ENCODE measurements at places on chromosomes 4 and X.

DNA sequence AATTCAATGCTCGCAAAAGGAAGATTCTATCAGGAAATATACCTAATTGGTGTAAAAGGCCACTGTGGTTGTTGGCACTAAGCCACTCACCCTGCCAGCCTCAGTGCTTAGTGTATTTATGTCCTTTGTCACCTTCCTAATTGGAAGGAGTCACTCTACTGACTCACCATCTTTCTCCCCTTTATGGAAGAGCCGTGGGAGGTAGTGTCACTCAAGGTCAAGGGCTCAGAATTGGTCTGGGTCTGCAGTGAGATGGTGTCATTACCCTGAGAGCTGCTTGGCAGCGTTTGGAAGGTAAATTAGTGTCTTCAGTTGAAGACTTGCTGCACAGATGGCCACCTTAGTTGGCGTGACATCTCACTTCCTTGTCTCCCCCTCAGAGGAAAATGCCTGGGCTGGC, 41.7 kb upstream of the CDKN2AIP start:
- peak; percentile 6 for DNase-seq

- DNase-seq = no peak
Observed at GRCh38 chr4:24040811-24041210, 151.0 kb upstream of the PPARGC1A start.

DNA sequence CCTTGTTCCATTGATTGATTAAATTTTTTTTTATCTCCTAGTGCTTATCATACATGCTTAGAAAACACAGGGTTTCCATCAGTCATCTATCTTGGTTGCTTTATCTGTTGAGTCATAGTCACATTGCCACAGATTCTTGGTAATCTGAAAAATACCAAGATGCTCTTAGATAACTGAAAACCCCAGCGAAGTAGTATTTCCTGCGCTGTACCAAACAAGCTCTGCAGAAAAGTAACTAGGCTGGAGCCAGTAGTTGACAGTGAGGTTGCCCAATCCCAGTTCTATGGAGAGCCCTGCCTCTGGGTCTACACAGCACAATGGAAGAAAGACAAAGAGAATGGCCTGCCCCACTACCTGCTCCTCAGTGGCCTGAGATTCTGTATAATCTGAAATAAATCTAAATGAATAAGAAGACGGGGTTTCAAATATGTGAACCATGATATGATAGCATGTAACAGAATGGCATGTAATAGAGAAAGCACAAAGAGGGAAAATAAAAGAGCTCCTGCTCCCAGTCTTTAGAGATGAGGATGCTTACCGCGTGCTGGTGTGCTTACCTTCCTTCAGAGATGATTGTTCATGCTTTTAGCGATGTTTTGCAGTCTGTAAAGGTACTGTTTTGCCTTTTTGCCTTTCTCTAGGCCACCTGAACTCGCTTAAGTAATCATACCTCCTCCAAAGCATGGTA, 55.3 kb upstream of the RAPGEF2 start:
- peak; percentile 70 for DNase-seq

- no peak for DNase-seq
Observed at GRCh38 chrX:110858565-110858964, 62.9 kb upstream of the CHRDL1 start.

DNA sequence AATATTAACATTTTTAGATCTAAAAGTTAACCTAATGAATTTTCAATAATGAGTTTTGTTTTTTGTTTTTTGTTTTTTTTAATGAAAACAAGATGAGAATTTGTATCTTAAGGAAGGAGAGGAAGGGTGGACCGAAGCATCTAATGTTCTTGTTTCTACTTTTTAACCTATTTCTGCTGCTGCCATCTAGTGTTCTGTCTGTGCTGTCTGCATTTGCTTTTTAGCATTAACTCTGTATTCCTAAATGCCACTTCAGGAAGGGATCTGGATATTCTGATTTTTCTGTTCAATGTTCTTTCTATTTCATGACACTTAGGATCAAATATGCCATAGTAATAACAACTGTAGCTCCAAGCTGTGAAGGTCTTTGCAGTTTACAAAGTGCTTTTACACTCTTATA, 161.7 kb downstream of the BRWD3 start:
- DNase-seq = peak; percentile 0

DNA sequence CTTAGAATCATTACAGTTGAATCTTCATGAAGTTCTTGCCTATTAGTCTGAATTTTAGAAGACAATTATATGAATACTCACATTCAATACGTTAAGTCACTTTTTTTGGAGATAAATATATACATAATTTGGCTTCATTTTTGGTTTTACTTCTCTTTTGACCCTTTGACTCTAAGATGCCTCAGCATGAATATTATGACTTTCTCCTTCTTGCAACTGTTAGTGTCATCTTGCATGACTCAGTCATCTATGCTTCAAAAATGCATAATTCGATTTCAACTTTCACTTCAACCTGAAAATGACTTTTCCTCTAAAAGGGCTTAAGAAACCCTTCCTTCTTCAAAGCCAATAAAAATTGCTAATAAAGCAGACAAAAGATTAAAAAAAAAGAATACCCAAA, 1427.5 kb downstream of the ADGRL3 start:
- no peak for DNase-seq

DNA sequence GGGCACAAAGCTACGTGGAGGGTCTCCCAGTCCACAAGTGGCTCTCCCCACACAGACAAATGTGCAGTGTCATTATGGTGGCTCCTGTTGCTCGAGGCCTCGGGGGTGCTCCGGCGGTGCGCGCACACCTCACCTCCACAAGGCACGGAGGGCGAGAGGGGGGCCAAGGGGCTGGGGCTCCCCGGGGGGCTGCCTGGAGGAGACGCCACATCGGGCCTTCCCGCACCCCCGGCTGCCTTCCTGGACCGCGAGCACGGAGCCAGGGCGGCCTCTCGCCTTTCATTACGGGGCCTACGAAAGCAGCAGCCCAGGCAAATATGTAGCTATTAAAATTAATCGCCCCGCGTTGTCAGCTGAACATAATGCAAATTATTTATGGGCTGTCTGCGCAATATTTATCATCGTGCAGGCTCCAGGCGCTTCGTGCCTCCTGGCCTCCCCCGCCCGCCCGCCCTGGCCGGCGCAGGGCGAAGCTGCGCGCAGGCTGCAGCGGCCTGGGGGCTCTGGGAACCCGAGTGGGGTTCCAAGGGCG, 70.8 kb upstream of the BCOR start:
- no peak for DNase-seq

DNA sequence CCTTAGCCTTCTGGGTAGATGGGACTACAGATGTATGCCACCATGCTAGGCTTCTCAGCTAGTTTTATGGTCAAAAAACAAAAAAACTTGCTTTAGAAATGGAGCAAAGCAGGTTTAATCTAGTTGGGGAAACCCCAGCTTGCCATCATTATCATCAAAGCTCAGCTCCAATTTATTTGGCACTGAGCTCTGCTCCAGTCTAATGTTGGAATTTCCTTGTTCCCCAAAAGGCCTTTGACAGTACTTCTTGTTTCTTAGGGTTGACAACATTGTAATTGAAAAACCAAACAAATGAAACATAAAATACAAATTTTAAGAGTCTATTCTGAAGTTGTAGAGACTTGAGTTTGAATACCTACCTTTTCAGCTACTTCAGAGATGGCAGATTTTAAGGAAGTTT, 48.0 kb downstream of the MRPL1 start:
- DNase-seq = no peak

GRCh38 chr4:114041117-114041475, 61.6 kb upstream of the ARSJ start:
- no peak for DNase-seq

DNA sequence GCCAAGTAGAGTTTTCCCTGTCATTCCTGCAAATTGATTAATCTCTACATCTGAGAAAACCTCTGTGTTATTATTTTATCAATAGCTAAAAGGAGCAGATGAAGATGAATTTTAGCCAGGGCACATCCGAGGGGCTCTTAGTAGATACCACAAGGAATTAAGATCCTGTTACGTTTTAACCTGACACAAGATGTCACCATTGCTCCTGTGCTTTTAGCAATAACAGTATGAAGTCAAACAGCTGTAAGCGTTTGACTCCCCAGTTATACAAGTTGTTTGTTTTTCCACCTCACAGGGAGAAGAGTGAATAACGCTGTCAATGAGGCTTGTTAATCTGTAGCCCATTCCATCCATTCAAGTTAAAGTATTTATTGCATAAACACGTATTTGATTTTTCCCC, 76.0 kb upstream of the AP1S2 start:
- DNase-seq = peak; percentile 44

- DNase-seq = no peak
Observed at GRCh38 chr4:184279496-184280061, 61.9 kb upstream of the ENPP6 start.

DNA sequence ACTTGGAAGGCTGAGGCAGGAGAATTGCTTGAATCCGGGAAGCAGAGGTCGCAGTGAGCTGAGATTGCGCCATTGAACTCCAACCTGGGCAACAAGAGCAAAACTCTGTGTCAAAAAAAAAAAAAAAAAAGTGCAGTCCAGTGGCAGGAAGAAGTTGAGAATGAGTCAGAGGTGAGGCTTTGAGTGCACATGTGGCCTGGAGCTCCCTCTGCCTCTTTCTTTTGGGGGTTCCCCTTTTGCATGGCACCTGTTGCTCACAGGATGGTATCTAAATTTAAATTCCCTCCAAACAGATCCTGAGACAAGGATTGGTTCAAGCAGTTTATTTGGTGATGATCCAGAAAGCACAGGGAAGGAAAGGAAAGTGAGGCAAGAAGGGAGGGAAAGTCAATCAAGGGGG, 151.4 kb upstream of the STX18 start:
- peak; percentile 46 for DNase-seq

DNA sequence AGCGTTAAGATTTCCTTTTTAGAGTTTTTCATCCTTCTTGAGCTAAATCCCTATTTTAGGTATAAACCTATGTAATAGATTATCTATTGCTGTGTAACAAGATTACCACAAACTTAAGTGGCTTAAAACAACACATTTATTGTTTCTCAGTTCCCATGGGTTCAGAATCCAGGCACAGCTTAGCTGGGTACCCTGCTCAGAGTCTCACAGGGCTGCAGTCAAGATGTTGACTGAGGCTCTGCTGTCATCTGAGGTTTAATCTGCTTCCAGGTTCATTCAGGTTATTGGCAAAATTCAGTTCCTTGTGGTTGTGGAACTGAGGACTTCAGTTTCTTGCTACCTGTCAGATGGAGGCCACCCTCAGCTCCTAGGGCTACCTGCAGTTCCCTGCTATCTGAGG, 60.9 kb downstream of the GK start:
- no peak for DNase-seq

GRCh38 chr4:46417848-46418247, 27.9 kb upstream of the GABRA2 start:
- DNase-seq = no peak

- DNase-seq = no peak
Observed at GRCh38 chr4:114286262-114286810, 306.9 kb upstream of the ARSJ start.

DNA sequence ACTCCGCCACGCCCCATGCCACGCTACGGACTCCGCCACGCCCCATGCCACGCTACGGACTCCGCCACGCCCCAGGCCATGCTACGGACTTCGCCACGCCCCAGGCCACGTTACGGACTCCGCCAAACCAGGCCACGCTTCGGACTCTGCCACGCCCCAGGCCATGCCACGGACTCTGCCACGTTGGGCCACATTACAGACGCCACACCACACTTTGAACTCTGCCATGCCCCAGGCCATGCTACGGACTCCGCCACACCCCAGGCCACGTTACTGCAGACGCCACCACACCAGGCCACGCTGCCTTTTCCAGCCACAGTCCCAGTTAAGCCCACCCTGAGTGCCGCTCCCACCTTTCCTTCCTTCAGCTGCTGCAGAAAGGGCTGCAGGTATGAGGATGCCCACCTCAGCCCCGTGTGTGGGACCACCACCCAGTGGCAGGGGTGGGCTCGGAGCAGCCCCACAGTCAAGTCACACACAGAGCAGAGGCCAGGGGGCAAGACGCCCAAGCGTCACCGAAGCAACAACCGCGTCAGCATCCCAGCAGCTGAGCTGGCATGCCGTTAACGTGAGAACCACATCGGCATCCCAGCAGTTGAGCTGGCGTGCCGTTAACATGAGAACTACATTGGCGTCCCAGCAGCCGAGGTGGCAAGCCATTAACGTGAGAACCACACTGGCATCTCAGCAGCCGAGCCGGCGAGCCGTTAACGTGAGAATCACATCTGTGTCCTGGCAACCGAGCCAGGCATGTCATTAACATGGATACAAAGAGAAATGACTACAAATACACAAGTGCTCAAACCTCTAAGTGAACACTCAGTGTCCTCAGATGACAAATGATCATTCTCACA, 26.4 kb downstream of the GAK start:
- DNase-seq = no peak

- no peak for DNase-seq
Observed at GRCh38 chr4:145797278-145797677, 117.3 kb downstream of the C4orf51 start.

GRCh38 chr4:85154591-85154990, 188.1 kb upstream of the WDFY3 start:
- no peak for DNase-seq

DNA sequence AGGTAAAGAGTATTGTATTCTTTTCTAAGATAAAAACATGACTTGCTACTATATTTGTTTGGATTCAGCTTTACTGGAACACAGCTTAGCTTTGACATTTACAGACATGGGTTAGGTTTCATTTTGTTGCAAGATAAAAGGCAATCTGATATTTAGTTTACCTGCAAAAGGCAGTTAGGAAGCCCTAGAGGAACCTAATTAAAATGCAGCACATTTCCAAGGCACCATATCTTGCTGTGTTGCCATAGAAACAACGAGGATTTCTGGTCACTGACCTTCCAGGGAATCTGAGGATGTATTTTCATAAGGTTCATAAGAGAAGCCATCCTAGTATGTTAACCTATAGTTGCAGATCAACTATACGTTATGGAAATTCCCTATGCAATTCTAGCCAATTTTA, 116.0 kb downstream of the SNCA start:
- no peak for DNase-seq

DNA sequence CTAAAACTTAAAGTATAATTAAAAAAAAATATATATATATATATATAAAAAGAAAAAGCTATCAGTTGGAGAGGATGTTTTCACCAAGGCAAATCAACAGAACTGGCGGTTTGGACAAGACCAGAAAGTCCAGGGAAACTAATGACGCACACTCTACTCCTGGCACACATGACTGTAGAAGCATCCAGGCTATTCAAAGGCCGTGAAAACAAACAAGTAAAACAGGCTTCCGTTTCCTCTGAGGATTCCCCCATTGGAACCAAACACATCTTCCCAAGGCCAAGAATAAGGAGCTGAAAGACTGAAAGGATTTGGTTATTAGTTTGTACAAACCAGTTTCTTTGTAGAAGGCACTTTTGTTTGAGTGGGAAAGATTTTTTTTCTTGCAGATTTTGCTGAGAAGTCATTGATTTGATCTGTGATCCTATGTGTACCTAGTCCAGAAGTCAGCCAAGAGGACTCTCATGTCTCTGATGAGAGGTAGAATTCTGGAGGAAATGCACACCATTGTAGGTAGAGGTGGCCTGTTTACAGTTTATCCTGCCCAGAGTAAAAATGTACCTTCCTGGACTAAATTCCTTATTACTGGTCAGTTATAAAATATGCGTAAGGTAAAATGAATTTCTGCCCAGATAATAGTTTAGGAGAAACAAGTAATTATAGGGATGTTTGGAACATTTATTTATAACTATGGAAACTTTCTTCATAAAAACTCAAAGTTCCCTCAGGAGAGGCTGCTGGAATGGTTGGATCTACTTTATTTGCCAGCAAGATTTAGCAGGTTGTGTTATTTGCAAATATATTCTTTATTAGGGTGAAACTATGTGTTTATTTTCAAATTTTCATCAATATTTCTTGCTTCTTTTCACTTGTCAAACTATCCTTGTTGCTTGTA, 66.5 kb downstream of the DMP1 start:
- no peak for DNase-seq

Data from mesenchymal stem cell (in vitro differentiated cells and primary cell).